CD8-positive, alpha-beta memory T cell (primary cell): ENCODE measurements at places on chromosomes 6 and 20.

- DNase-seq, result no peak
These were observed 167.9 kb upstream of the TNFAIP3 start for GRCh38 chr6:137699031-137699683.

DNA sequence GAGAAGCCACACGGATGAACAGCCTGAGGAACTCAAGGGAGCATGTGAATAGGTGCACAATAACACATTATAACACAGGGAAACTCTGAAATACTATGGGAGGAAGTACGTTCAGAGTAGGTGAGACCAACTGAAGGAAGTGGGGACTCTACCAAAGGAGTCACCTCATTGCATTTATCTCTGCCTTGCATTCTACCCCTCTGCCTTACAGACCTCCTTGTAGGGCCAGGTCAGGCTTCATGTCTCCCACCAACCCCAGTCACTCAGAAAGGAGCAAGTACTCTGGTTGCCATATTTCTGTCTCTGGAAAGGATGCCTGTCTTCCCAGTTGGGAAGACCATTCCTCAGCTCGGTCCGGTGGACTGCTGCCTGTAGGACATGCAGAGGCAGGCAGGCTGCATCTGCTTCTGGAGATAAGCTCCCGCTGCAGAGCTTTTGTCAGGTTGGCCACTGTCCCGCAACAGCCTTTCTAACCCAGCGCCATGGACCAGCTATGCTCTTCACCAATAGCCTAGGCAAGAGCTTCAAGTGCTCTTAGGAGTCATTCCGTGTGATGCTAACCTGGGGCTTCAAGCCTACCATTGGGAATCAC, 51.6 kb upstream of the ASIP start:
- no peak for DNase-seq

GRCh38 chr6:135170238-135170637, 10.9 kb upstream of the MYB start:
- no peak for DNase-seq

GRCh38 chr6:109079981-109080380, 14.7 kb downstream of the SESN1 start:
- no peak for DNase-seq

DNA sequence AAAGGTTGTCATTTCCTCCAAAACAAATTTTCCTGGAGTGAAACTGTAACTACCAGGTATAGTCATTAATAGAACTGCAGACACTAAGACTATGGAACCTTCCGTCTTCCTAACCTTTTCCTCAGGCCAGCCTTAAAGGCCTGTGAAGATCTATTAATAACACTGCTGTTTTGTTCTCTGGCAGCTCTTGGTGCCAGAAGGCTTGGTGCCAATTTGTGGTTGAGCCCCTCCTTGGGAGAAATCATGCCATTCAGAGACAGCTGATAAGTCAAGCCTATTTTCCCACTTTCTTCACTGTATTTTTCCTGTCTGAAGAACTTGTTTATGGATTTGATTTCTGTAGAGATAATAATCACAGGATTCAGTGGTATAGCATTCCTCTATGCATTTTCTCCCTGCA, 64.8 kb downstream of the HCRTR2 start:
- no peak for DNase-seq

GRCh38 chr6:189676-190075, 102.6 kb upstream of the DUSP22 start:
- no peak for DNase-seq

GRCh38 chr6:32254761-32255198, 30.9 kb upstream of the NOTCH4 start:
- no peak for DNase-seq

DNA sequence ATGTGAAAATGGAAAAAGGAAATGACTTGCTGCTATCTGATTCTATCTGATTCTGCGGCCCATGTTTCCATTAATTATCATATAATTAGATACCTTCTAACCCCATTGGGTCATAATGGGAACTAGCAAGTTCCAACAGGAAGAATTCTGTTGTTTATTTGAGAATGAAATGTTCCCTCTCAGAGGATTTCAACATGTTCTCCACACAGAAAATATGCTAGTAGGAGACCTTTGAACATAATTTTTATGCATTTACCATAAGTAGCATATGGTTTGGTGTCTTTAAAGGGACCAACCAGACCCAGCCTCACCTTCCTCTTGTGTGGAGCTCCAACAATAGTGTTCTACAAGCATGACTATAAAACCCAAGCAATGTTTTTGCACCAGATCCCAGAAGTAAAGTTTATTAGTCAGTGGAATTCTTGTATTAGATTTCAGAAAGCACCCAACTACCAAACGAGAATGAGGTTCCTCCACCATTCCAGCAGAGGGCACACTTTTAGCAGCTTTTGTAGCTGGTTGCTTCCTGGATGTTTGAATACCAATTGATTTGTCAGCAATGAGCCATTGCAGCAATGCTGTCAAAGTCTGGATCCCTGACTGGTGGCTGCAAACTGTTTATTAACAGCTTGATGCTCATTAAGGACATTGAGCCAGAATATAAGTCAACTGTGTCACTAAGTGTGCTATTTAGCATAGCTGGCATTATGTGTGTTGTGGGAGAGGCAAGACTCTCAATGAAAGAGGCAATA, 143.6 kb upstream of the GJE1 start:
- DNase-seq, result no peak

DNA sequence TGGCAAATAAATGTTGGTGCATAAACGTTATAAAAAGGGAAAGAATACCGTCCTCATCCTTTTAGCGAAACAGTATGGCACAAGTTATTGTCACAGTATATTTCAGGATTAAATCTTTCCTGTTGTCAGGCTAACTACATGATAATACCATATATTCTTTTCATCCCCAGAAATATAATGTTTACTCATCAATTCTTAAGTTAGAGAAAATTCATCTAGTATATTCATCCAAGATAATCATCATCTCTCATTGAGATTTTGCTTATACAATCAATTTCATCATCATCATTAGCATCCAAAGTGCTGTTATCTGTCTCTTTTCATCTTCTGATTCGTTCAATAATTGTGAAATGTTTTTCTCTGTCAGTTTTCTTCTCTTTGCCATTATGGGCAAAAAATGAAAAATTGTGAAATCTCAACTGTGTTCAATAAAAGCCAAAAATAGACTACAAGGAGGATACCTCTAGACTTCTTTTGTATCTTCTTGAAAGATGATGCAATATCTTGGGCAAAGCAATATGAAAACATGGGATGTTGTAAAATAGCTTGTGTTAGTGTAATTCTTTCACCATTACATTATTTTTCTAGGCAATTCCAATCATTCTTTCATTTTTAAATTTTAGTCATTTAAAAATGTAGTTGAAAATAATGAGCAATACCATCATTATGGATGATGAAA, 2.6 kb downstream of the SPACA1 start:
- DNase-seq, result no peak

GRCh38 chr6:158413814-158414565, 101.7 kb downstream of the TULP4 start:
- no peak for DNase-seq

DNA sequence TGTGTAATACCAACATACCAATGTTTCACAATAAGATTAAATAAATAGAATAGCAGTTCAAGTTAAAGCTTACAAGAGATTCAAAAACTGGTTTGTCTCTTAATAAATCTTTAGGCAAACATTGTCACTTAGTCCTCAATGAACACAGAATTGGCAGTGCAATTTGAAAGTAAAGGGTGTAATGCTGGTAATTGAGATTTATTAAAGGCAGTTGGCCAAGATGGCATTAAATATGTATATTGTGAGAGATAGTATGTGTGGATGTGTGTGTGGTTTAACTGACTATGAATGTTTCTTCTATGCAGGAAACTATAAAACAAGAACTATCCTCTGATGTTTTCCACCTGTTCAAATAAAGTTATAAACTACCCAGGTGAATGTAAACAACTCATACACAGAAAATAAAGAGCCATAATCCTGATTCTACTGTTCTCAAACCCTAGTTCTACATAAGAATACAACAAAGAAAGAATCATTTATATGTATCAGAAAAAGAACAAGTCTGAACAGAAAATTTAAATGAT, 267.9 kb upstream of the PTCHD4 start:
- DNase-seq, result no peak

- DNase-seq, result no peak
These were observed 30.1 kb upstream of the APMAP start for GRCh38 chr20:25022680-25023079.

GRCh38 chr6:106799031-106799894, 169.9 kb downstream of the QRSL1 start:
- no peak for DNase-seq

DNA sequence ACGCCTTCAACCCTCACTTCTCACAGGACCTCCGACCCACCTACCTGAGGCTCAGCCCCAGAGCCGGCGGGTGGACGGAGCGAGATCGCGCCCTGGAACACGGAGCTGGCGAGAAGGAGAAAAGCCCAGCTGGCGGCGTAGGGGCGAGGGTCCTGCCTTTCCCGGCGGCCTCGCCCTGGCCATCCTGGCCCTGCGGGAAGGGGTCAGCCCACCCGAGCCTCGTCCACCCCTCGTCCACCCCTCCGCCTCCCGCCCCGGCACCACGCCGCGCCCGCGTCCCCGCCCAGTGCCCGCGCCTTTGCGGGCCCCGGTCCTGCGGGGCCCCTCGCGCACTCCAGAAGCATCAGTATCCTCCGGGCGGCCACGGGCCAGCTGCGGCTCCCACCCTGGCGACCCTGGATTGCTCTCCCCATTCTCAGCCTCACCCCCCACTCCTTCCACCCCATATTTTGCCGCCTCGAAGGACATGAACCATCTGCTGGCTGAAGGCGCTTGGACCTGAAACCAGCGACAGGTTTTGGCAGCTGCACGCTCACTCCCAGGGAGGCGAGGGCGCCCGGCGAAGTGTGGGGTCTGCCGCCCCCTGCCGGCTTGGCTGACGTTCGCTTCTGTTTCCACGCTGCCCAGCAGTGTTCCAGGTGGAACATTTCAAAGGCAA, 65.1 kb downstream of the PLG start:
- DNase-seq, result no peak

DNA sequence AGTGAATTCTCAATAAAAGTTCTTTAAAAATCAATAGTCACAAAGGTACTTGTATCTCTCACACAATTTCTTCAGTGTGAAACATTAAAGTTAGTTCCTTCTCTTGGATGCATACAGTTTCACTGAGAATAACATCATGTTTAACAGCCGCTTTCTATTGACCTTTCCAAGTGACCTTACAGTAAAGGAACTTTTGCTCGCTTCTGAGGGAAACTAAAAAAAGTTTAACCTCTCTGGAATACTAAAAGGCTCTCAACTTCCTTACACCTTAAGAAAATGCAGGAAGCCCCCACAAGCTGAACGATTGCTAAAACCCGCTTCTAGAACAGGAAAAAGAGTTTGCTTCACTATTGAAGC, 1.3 kb downstream of the RRAGD start:
- DNase-seq, result no peak

DNA sequence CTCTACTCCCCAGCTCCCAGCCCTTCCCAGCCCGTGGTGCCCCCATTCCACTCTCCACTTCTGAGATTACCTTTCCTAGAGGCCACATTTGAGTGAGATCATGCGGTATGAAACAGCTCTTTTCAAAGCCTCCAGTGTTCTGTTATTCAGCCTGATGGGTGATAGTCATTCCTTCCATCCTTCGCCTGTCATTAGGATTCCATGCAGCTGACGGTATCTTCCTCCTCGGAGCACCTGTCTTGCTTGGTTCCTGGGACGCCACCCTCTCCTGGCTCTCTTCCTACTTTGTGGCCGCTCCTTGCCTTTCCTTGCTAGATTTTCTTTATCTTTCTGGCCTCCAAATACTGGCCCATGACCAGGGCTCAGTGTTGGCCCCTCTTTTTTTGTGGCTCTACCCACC, 137.0 kb downstream of the ARID1B start:
- no peak for DNase-seq

- no peak for DNase-seq
These were observed 6.1 kb downstream of the UBD start for GRCh38 chr6:29553268-29554057.

GRCh38 chr6:157642736-157643135, 180.3 kb upstream of the SNX9 start:
- no peak for DNase-seq
